Esophagus muscularis mucosa (tissue), 4 donors: ENCODE measurements at places on chromosomes 7 and 10. TPM values are rescaled to one million over a fixed set of nuclear protein-coding genes. Genes with fewer than 3 reads are reported as not detected.

- DNase-seq = no peak
These were observed 50.6 kb upstream of the ITGB1 start for GRCh38 chr10:33008499-33009243.

DNA sequence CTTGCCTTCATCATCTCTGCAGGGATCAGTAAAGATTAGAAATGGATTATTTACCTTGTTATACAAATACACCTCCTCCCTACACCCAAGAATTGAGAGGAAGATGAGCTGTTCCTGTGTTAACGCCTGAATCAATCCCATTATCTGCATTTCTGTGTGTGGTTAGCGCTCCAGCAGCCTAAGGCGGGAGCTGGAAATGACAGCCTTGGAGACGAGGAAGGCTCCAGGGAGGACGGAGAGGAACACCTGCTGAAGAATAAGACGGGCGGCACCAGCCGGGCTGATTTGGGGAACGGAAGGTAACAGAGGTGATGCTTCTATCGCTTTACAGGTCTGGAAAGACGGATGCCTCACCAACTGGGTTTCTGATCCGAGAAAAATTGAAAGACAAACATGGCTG lies 34.2 kb upstream of the DDC start:
- no peak for DNase-seq

GRCh38 chr10:30247704-30248103 lies 101.4 kb downstream of the MTPAP start:
- no peak for DNase-seq

GRCh38 chr7:46814516-46815250 lies 767.2 kb downstream of the TNS3 start:
- DNase-seq = no peak

GRCh38 chr7:5238500-5238899 lies 44.2 kb upstream of the SLC29A4 start:
- DNase-seq = no peak

DNA sequence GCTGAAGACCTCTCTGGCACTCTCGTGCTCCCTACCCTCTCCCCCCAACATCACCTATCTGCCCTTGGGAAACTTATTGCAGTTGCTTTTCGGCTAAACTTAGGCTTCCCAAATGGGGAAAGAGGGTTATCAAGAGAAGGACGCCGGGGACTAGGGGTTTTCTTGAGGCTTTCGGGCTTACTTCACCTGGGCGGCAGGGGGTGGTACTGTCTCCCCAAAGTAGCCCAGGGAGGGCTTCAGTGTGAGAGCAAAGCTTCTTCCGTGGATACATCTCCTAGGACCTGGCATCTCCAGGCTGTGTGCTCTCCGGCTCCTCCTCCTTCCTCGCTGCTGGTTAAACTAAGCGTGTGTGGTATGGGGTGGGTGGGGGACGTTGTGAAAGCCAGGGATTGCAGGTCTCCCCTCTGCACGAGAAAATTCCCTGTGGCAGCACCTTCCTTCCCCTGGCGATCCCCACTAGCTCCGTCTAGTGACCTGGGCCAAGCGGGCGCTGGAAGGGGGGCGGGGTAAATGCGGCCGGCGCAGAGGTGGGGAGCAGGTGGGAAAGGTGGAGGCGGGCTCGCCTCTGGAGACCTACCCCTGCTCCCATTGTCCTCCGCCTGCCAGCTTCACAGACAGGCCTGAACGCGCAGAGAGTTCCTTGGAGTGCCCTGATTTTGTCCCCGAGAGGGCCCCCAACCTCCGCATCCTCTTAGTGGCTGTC lies 1.1 kb downstream of the PLXDC2 start:
- DNase-seq = no peak

DNA sequence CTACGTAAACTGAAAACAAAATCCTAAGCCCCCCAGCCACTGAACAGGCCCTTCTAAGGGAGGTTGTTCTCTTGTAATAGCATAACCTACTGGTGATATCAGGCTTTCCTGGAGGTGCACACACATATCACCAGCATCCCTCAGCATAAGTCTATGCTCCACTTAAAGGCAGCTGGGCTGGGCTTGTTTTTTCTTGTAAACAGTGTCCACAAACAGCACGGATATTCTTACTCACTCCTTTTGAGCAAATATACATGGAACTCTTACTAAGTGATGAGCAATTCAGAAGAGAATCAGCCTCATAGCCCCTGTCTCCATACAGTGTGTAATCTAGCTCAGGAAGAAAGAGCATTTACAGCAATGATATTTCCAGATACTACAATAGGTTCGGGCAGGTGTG lies 2.4 kb downstream of the LRIT1 start:
- no peak for DNase-seq

GRCh38 chr10:74932648-74933047 lies 106.2 kb downstream of the KAT6B start:
- DNase-seq = no peak

DNA sequence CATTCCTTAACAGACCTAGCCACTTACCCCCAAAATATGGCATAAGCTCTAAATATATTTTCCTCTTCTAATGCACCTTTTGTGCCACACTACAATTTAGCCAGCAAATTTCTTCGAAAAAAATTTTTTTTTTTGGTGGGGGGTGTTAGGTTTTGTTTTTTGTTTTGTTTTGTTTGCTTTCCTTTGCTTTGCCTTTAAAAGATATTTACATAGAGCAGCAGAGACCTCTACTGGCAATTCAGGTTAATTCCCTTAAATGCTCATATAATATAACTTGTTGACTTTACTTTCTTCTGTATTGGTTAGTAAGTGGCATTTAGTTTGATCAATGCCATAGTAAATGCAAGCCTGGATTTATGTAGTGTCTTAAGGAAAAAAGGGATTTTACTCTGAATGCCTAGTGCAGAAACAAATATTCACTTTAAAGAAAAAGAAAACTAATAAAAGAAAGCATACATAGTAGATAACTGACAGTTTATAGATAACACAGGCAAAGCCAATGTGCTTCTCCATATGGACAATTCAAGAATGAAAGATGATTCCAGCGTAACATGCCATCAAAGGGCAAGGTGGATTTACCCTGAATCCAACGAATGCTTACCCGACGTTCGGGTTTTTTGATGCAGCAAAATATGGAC lies 1250.6 kb downstream of the GATA3 start:
- DNase-seq = no peak

The ZNF467 gene
- total RNA-seq = 11.6 TPM

DNA sequence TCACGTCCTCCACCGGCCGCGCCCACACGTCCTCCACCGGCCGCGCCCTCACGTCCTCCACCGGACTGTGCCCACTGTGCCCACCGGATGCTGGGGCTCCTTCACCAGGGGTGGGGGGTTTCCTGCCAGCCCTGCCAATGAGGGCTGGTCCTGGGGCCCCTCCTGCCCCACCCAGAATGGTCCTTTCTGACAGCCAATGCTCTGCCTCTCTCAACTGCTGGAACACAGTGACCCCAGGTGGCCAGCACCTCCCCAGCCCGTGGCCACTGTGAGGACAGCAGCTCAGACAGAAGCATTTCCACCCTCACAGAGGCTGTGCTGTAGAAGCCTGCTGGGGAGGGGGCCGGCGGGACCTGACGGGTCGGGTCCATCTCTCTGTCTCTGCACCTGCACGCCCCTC lies 90.1 kb upstream of the DNAAF5 start:
- no peak for DNase-seq

The FAM25A gene
- not detected for total RNA-seq

GRCh38 chr10:28838908-28839307 lies 161.6 kb downstream of the BAMBI start:
- DNase-seq = no peak

DNA sequence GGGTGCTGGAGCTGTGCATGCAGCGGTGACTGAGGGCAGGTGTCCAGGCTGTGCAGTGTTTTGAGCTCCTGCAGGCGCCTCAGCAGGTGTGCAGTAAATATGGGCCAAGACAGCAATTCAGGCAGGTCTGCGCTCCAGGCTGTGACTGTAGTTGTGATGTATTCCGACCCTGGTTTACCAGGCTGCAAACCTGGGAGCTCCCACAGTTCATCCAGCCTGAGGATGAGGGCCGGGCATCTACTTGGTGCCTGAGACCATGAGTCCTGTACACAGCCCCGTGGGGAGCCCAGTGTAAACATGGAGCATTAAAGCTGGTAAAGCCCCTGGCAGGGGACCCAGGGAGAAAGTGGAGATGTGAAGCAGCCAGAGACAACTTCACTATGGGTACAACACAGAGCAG lies 82.8 kb downstream of the VOPP1 start:
- DNase-seq = no peak

The CYTH3 gene
- 64.6 TPM for total RNA-seq

GRCh38 chr7:96308253-96308949 lies 13.5 kb downstream of the SLC25A13 start:
- no peak for DNase-seq

The ZNF503 gene
- 21.2 TPM for total RNA-seq

GRCh38 chr7:101419831-101420230 lies 57.2 kb downstream of the COL26A1 start:
- no peak for DNase-seq

GRCh38 chr7:68684246-68684839 lies 913.9 kb upstream of the AUTS2 start:
- no peak for DNase-seq

- DNase-seq = no peak
These were observed 175.7 kb downstream of the LRRN3 start for GRCh38 chr7:111266613-111267012.

DNA sequence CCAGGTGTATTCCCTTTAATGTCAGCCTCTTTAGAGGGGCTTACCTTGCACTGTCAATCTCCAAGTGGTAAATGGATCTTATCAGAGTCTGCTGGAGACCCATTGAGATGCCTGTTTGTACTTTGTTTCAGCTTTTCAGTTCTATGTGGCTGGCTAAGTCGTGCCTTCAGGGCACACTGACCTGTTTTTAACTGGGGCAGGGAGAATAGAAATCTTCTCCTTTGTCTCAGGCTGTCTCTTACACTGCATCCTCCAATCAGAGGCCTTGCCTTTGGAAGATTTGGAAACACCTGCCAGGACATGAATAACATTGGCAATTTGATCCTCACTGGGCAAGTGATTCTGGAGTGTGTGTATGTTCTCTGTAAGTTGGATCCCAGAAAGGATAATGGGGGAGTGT lies 65.0 kb downstream of the POU6F2 start:
- DNase-seq = no peak

- DNase-seq = no peak
These were observed 1.0 kb upstream of the VENTX start for GRCh38 chr10:133236401-133237240.

- no peak for DNase-seq
These were observed 91.3 kb downstream of the PCGF5 start for GRCh38 chr10:91311601-91312381.

GRCh38 chr10:35306852-35307251 lies 29.5 kb upstream of the CCNY start:
- no peak for DNase-seq

DNA sequence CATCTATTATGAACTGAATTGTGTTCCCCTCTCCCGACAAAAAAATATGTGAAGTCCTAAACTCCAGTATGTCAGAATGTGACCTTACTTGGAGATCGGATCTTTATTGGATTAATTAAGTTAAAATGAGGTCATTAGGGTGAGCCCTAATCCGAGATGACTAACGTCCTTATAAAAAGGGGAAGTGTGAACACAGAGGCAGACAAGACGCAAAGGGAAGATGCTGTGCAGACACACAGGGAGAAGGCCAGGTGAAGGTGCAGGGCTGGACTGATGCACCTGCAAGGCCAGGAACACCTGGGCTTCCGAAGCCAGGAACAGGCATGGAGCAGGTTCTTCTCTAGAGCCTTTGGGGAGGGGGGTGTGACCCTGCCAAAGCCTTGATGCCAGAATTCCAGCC lies 187.8 kb downstream of the PARD3 start:
- no peak for DNase-seq

The NAT16 gene
- total RNA-seq = not detected

The SFRP5 gene
- 41.3 TPM for total RNA-seq

DNA sequence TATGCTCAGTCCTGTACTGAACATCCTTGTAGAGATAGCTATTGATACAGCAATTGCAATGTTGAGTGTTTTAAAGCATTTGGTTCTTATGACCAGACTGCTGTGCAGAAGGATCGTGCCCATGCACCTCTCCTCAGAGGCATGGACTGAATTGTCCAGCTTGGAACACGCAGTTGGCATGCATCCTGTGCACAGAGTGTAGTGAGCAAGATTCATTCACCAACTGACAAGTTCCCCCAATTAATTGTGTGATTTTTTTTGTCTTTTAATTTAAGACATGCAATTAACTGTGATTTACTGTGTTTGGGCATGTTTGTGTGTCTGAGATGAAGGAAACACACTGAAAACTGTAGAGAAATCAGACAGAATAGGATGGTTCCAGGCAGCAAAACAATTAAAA lies 323.7 kb downstream of the CDK14 start:
- no peak for DNase-seq

- DNase-seq = no peak
These were observed 132.9 kb downstream of the BAMBI start for GRCh38 chr10:28810057-28810870.

- no peak for DNase-seq
These were observed 194.3 kb upstream of the AOAH start for GRCh38 chr7:36918591-36918990.

The COL17A1 gene
- total RNA-seq = 0.29 TPM

The CHAT gene
- not detected for total RNA-seq

DNA sequence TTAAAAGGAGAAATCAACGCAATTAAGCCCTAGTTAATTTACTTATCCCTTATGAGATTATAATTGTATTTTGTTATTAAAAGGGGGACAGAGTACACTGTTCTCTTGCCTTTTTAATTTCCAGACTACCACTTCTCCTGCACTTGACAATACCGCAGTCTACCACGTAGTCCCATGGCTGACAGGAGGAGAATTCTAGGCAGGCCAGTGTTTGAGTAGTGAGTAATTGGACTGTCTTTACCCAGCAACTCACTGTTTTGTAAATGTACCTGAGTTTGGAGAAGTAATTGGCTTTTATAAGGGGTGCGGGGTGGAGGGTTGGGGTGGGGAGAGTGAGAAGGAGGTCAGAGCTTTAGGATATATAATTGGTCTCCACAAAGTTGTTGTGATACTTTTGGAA lies 85.4 kb downstream of the CFTR start:
- DNase-seq = no peak

DNA sequence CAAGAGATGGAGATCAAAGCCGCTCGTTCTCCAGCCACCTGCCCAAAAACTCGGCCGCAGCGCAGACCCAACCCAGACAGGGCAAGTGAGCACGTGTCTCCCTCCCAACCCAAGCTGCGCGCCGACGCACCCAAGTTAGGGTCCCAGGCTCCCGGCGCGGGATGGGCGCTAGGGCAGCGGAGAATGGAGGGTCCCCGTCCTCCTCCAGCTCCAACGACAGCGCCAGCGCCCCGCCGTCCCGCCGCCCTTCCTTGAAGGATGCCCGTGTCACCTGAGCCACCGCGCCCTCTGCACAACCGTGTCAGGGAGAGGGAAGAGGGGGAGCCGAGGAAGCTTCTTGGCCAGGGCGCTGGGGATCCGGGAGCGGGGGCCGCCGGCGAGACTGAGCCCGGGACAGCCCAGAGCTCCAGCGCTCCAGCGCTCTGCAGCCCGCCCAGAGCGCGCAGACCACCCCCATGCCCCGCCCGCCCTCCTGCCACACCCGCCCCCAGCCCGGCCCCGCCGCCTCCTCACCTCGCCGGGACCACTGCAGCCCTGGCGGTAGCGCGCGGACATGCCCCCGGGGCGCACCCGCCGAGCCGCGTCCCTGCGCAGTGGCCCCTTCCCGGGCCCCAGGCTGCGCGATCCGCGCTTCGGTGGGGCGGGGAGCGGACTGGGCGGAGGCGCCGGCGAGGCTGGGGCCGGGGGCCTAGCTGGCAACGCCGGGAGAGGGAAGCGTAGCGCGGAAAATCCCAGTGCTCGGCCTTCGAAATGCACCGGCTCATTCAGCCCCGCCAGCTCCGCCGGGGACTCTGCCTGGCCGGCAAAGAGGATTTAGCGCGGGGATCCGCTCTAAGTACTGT lies at the start of gene SLC16A12:
TSS of gene SLC16A12 (minus strand) at position 424 of the 842 bp plus-strand sequence. CDS start 73,016 bp downstream, outside the sequence.
- DNase-seq = no peak
